ENCODE measurements at places on chromosomes 3 and 15. TPM values are rescaled to one million over a fixed set of nuclear protein-coding genes. Genes with fewer than 3 reads are reported as not detected.
A peak's percentile ranks its signal among the peaks of the same experiment; 100 is the strongest.

The PML gene
- 92.3 TPM for total RNA-seq

- DNase-seq: no peak
Measured at GRCh38 chr3:125119752-125120378, 64.1 kb upstream of the HEG1 start.

- peak; percentile 28 for DNase-seq
Measured at GRCh38 chr15:27843146-27843545, 256.0 kb downstream of the OCA2 start.

DNA sequence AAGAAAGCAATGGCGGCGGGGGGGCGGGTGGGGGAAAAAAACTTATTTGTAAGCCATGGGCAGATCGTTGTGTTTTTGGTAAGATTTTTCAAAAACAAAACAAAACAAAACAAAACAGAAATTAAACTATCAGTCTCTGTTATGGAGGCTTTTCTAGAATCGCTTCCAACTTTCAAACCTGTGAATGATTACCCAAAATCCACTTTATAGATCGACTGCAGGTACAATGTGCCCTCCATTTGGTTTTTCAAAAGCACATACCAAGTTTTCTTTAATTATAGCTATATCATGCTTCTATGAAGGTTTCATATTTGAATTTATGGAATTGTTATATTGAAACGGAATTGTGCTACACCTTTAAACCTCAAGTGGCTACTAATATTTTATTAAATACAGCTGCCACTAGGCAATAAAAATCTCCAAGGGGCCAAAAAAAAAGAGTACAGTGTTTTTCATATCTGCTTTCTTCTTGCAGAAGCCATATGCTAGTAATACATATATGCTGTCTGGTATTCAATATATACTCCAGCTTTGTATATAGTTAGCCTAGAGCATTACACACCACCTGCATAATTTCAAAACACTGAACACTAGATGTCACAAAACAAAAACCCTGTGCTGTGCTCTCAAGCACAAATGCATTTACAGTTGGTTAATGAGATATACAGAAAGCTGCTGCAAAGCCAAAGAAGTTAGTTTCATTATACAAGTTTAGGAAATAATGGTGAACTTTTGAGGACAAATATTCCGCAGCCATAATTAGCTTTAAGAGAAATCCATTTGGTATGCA is 683.8 kb upstream of the NR2F2 start:
- no peak for DNase-seq

GRCh38 chr15:59611276-59612260 is at the start of gene GCNT3:
TSS of gene GCNT3 (plus strand) at chr15:59611783. CDS start at chr15:59618239, 6,456 bp downstream.
- no peak for DNase-seq

DNA sequence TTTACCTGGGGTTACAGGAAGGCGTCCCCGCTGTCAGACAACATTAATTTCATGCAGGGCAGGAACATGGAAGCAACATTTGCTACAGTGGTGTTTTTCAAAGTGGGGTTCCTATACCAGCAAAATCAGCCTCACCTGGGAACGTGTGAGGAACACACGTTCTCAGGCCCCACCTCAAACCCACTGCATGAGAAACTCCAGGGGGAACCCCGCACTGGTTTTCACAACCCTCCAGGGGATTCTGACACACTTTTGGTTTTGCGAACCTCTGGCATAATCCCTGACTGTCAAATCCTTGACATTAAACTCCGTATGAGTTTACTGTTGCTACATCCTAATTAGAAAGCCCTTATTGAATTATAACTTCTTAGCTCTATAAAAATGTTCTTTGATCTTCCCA is 127.7 kb downstream of the LRRK1 start:
- DNase-seq: peak; percentile 28

The LMAN1L gene
- total RNA-seq: not detected

The CYP19A1 gene
- 8.0 TPM for total RNA-seq

All from mesenteric fat pad (tissue), 1 donor.